ENCODE measurements at places on chromosomes 2 and 18.

- no peak for DNase-seq
Measured at GRCh38 chr2:74935975-74936391, 22.5 kb upstream of the POLE4 start.

DNA sequence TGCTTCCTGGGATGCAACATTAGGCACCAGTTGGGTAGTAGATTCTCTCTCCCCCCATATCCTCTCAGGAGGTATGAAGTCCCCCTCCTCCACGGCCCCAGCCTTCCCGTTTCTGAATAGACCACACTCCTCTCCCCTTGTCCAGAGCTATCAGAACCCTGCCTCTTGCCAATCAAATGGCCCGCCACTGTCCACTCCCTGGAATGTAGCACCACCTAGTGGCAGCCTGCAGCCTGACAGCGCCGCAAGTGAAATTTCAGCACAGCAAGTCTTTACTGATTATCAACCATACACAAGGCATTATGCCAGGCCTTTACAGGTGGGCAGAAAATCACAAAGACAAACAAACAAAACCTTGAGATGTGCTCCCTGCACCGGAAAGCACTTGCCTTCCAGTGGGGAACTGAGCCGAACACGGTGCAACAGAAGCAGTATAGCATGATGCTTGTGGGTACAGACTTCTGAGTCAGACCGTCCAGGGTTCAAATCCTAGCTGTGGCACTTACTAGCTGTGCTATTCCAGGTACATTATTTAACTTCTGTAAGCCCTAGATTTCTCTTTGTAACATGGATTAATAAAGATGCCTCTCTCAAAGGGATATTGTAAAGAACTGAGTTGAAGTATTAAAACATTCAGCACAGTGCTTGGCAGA is 174.0 kb downstream of the SMAD2 start:
- DNase-seq, result peak; percentile 49

DNA sequence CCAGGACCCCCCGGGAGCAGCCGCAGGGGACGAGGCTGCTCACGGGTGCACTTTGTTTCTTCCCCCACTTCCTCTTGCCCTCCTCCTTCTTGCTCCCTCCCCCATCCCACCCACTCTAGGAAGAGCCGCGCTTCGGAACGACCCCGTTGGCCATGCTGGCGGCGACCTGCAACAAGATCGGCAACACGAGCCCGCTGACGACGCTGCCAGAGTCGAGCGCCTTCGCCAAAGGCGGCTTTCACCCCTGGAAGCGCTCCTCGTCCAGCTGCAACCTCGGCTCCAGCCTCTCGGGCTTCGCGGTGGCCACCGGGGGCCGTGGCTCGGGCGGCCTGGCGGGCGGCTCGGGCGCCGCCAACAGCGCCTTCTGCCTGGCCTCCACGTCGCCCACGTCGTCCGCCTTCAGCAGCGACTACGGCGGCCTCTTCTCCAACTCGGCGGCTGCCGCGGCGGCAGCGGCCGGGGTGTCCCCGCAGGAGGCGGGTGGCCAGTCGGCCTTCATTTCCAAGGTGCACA is 1.3 kb downstream of the SP9 start:
- no peak for DNase-seq

DNA sequence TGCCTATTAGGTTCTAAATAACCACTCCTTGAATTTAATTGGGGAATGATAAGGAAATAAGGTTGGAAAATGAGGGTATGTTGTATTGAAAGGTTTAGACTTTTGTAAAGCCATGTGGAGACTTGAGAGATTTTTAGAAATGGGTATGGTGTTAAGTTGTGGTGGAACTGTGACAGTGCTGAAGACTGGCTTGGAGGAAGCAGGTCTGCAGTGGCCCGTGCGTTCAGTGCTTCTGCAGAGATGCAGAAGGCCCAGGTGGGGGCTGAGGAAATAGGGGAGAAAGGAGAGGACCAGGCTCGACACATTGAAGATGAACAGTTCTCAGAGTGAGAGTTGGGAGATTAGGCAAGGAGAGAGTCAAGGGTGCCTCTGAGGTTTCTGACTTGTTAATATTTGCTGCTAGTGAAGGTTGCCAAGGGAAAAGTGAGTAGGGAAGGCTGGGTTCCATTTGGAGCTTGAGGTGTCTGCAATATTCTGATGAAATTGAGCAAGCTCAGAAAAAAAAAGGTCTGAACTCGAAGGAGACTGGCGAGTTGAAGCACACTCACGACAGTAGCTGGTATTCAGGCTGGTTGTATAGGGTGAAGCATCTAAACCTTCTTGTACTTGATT is 25.5 kb upstream of the SAG start:
- DNase-seq, result no peak

GRCh38 chr2:199485732-199486335 is 28.1 kb upstream of the SATB2 start:
- DNase-seq, result no peak

GRCh38 chr2:130951018-130951417 is 114.3 kb downstream of the ARHGEF4 start:
- no peak for DNase-seq

All from CD4-positive, alpha-beta T cell treated with Interleukin-10 for 1 hour (primary cell).